ENCODE measurements at places on chromosomes 6 and 20.

DNA sequence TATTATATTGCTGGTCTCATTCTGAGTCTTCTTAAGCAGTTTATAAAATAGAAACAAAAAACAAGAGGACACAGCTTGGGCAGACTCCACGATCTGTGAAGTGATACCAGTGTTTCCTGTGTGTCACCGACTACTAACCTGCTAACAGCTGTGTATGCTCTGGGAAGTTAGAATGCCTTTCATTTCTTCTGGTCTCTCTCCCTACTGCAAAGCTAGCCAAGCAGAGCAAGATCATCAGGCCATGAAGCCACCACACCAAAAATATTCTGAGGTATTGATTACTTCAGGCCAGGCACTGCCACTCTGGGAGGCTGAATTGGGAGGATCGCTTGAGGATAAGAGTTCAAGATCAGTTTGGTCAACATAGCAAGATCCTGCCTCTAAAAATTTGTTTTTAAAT lies 46.9 kb upstream of the SMIM29 start:
- DNase-seq = peak; percentile 6

DNA sequence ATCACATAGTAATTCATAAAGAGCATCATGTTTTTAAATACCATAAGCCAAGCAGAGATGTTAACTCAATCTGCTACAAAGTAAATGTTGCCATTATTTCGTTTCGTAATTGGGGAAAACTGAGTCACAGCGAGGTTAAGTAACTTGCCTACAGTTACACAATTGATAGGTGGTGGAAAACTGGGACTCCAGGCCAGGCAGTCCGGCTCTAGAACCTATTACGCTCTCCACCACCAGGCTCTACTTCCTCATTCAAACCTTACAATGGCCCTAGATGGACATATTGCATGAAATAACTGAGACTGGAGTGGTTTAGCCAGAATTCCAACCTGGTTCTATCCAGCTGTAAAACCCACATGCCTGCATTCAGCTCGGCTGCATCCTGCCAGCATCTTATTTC lies 58.2 kb downstream of the LINC00237 start:
- DNase-seq = no peak

GRCh38 chr20:4684837-4685413 lies 36.8 kb upstream of the PRND start:
- peak; percentile 76 for DNase-seq

DNA sequence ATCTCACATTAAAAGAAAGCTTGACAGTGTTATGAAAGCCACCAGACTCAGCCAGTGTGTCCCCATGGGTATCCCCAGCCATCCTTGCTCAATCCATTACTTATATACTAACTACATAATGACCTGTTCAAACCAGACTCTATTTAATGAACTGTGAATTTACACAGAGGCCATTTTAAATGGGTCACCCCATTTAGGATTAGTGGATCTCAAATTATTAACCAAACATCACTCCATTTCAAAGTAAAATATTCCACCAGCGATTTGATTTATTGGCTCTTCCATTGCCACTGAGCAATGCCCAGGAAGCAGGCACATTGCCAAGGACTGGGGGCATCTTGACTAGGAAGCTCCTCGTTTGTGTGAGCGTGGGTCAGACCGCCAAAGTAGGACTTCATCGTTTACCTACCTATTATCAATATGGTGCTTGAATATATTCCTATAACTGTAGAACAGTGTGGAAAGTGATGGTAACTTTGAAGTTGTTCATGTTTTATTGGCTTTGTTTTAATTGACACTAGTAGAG lies 15.5 kb upstream of the NPEPL1 start:
- DNase-seq = no peak

DNA sequence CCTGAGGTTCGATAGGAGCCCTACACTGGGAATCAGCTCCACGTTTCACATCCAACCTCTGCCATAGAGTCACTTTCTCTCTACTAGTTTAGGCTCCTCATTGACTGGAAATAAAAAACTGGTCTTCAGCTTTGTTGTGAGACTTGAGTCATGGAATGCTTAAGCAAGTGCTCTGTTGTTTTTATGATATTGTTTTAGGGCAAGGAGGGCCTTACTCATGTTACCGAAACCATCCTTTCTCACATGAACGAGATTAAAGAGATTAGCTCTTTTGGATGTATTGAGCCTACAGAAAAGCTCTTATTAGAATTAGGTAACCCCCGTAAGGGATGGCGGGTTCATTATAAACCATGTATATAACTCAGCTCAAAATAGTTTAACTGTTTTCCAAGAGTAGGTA lies 6.9 kb upstream of the MOCS1 start:
- DNase-seq = no peak

DNA sequence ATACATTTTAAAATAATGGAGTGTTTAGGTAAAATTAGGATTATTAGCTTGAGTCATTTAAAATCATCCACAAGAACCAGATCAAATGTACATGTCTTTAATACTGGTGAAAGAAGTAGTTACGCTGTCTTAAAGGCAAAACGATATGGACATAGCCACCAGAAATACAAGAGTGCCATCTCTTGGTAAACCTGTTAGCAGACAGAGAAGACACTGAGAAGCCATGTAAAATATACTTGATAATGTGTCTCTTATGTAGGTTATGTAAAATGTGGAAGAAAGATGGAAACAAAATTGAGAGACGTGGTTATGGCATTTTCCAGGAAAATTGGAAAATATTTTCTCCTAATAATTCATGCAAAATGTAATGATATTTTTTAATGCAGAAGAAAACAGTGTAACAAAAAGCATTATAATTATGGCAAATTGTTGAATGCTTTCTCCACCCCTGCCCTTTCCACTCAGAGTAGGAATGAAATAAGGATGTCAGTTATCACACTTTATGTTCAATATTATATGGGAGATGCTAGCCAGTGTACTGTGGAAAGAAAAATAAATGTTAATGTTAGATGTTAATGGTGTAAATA lies 12.2 kb upstream of the SLC17A2 start:
- peak; percentile 27 for DNase-seq

GRCh38 chr20:50681359-50682064 lies 9.8 kb downstream of the RIPOR3 start:
- no peak for DNase-seq

- peak; percentile 58 for DNase-seq
Measured at GRCh38 chr6:53313784-53314400, 34.9 kb downstream of the ELOVL5 start.

GRCh38 chr20:7650086-7650879 lies 290.0 kb downstream of the HAO1 start:
- DNase-seq = no peak

- DNase-seq = no peak
Measured at GRCh38 chr6:6565488-6565887, 23.0 kb upstream of the LY86 start.

DNA sequence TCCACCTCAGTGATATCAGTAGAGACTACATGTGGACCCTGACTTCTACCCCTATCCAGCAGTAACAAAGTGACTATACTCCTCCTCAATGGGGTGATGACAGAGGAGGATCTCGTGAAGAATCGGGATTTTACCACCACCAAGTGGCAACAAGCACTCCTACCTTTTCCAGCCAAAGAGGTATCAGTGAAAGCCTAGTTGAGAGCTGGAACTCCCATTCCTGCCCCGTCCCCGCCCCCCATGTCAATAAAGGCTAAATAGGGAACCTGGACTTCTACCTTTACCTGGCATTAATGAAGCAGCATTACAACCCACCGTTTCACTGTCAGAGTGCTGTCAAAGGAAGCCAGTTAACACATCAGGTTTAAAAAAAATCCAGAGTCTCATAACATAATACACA lies 45.3 kb downstream of the RNF24 start:
- DNase-seq = no peak

- DNase-seq = no peak
Measured at GRCh38 chr6:66965227-66965626, 1258.2 kb upstream of the EYS start.

DNA sequence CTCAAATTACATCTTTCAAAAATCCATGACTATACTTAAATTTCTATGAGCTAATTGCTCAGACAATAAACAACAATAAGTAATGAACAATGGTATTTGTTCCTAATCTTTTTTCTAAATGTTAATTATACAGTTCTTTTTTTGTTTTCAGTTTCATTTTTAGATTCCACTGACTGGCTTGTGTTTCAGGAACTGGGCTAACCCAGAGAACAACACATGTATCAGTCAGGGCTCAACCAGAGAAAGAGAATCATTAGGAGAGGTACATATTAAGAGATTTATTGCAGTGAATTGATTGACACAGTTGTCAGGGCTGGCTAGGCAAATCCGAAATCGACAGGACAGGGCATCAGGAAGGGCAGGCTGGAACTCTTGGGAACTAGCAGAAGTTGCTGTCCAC lies 182.8 kb downstream of the GRM1 start:
- DNase-seq = no peak

GRCh38 chr6:107668743-107669474 lies 155.2 kb downstream of the SCML4 start:
- DNase-seq = no peak

GRCh38 chr20:32152421-32153155 lies 43.1 kb downstream of the TM9SF4 start:
- no peak for DNase-seq

- DNase-seq = no peak
Measured at GRCh38 chr6:170124150-170124549, 166.7 kb downstream of the DLL1 start.

DNA sequence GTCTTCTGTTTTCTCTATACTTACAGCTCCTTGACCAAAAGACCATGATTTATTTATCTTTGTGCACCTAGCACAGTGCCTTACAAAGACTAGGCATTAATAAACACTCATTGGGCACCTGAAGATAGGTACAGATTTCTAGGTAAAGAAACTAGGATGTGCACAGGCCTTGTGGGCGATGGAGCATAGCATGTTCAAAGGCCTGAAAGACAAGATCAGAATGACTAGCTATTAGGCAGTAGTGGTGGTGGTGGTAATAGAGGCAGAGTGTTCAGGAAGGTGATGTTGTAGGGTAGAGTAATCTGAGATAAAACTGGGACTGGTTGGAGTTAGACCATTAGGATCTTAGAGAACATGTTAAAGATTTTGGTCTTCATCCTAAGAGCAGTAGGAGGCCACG lies 3.9 kb downstream of the TXLNB start:
- no peak for DNase-seq

DNA sequence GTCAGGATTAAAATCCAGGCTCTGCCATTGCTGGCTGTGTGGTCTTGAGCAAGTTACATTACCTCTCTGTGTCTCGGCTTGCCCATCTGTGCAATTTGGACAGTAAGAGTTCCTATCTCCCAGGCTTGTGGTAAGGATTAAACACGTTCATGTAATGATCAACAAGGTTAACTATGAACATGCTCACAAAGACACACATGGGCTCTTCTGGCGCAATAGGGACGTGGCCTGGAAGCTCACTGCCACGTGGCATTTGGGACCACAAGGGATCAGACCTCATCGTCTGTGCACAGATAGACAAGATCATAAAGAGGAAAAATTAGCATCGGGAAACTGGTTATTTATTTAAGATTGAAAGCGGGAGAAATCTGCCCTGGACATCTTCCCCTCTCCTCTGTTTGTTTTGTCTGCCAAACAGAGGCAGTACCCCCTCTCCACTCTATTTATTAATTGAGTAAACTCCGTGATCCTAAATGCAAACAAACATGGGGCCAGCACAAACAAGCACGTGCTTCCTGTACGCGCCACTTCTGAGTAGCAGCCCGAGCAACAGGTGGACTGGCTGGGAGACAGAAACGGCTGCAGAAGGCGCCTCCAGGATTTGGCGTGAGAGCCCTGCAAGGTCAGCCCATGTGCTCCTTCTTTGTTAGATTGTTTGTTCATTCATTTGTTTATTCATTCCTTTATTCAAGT lies 95.0 kb downstream of the CDH26 start:
- DNase-seq = no peak

DNA sequence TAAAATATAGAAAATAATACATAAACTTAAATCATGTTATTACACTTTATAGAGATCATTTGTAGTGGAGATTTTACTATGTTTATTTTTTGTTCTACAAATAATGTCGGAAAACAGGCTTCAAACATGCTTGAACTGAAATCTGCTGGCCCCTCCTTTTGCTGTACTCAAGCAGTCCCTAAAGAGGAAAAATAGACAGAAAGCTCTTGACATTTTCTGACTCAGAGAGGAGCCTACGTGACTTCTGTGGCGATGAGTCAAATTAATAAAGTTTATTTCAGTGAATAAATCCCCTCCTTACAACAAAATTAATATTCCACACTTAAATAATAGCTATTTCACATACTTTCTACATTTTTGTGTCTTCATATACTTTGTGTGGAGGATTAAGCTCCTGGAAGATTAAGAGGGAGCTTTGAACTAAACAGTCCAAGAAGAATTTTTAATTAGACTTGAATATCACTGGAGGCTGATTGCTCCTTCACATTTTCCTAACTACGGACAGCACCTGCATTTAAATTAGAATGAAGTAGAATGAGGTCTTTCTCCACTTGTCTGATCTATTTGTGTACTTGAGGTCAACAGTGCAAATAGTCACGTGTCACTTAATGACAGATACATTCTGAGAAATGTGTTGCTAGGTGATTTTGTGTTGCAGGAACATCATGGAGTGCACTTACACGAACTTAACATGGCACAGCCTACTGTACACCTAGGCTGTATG lies 1.7 kb upstream of the TREM1 start:
- DNase-seq = no peak

- no peak for DNase-seq
Measured at GRCh38 chr6:152680879-152681517, 16.7 kb upstream of the MYCT1 start.

DNA sequence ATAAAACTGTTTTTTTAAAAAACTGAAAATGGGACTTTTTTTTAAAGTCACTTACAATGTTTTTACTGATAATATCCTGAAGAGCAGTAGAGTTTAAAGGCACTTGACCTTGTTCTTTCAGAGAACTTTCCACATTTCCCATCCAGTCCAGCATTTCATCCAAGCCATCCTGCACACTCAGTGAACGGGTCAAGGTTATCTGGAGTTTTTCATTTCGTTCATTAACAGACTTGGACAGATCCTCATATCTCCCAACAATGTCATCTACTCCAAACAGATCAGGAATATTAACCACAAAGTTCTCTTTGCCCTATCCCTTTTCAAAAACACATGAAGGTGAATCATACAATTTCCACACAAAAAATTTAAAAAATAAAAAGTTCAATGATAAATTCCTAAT lies 69.1 kb downstream of the DST start:
- DNase-seq = no peak

GRCh38 chr20:56625837-56626236 lies 3.3 kb upstream of the TFAP2C start:
- no peak for DNase-seq

GRCh38 chr6:115945306-115945705 lies 115.4 kb downstream of the FRK start:
- DNase-seq = peak; percentile 66

DNA sequence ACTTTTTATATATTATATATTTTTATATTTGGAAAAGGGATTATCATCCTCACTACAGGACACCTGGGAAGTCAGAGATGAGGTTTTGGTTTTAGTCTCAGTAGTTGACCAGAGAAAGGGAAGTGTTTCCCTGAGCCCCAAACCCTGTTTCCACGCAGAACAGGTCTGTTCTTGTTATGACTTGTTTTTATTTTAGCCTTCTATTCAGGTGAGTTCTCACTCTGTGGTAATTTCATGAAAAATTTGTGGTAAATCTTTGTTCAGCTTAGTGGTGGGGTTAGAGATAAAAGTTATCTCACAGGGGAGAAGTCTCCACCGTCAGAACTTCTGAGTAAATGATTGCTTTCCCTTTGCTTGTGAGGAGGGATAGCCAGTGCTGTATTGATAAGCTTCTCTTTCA lies 224.9 kb downstream of the FARS2 start:
- no peak for DNase-seq

GRCh38 chr6:170269151-170269845 lies 21.6 kb downstream of the DLL1 start:
- DNase-seq = no peak

GRCh38 chr6:2920671-2921112 lies 17.6 kb upstream of the SERPINB9 start:
- no peak for DNase-seq
